Activated T-cell treated with anti-CD3 and anti-CD28 coated beads, Interleukin-2, amount 50 U/mL, for 48 hours (primary cell): ENCODE measurements at places on chromosomes 3 and 15.

GRCh38 chr3:107366766-107367165, 10.5 kb upstream of the CCDC54 start:
- no peak for DNase-seq

DNA sequence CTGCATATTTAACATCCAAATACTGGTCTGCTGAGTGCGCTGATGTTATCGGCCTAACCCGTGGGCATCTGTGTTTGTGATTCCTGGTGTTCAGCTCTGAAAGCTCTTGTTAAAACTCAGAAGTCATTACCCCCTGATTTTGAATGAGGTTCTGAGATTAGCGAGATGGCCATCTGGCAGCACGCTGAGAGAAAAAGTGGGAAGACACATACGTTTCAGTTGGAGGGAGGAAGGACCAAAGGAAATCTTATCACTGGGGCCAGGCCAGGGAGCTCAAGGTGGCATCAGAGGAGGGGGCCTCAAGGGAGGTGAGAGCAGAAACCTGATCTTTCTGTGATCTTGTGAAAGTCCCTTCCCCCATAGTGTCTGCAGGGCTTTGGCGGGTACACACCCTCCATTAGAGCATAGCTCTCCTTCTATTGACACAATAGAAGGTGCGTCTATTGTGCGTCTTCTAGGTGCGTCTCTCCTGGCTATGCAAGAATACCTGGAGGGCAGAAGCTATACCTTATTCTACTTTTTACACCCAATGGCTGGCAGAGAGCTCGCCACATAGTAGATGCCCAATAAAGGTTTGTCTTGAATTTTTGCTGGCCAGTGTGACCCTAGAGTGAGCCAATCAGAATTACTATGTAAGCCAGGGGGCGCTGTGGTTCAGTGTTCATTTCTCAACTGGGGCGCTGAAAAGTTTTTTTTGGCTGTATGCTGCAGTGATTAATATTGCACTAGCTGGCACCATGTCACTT, 182.4 kb downstream of the SHQ1 start:
- DNase-seq: peak; percentile 72

DNA sequence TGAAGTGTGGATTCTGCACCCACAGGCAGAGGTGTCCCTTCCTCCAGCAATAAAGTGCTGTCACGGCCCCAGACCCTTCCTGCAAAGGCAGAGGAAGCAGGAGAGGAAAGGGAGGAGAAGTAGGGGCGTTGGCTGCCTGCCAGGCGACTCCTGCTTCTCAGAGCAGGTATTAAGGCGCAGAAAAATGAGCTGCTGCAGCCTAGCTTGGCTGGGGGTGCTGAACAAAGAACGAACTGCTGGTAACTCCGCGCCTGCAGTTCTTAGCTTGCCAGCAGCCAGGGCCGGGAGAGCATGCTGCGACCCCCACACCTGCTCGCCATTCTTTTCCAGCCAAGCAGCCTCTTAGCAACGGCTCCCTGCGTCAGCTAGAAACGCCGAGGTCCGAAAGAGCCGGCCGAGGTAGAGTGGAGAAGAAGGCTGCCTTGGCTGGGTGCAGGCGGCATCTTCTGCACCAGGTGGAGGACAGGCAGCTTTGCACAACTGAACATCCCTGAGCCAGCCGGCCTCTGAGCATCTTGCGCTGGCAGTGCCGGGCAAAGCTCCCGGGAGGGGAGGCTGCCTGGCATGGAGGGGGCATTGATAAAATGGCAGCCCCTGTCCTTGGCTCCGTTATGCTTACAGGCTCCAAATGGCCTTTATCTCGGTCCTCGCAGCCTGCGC, 296.0 kb downstream of the MEX3B start:
- no peak for DNase-seq

- DNase-seq: no peak
These were observed 79.5 kb upstream of the KCNMB2 start for GRCh38 chr3:178456621-178457285.

- DNase-seq: no peak
These were observed 18.2 kb downstream of the MGLL start for GRCh38 chr3:127804141-127804540.

- DNase-seq: no peak
These were observed 11.3 kb downstream of the RYR3 start for GRCh38 chr15:33322091-33322490.

GRCh38 chr3:81788610-81789009, 27.2 kb upstream of the GBE1 start:
- no peak for DNase-seq

DNA sequence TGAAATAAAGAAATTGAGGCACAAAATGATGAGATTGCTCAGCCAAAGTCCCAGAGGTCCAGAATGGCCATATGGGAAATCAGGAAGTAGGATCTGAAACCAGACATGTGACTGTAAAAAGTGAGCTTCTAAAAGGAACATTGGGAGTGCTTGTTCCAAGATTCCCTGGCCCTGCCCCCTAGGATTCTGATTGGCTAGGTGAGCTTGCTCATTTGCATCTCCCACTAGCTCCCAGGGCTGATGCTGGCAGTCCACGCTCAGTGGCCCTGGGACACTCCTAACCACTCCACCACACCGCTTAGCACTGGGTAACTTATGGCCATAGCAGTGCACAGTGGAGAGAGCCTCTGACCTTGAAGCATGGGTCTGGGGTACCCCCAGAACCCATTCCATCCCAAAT, 326.7 kb downstream of the NTRK3 start:
- no peak for DNase-seq

DNA sequence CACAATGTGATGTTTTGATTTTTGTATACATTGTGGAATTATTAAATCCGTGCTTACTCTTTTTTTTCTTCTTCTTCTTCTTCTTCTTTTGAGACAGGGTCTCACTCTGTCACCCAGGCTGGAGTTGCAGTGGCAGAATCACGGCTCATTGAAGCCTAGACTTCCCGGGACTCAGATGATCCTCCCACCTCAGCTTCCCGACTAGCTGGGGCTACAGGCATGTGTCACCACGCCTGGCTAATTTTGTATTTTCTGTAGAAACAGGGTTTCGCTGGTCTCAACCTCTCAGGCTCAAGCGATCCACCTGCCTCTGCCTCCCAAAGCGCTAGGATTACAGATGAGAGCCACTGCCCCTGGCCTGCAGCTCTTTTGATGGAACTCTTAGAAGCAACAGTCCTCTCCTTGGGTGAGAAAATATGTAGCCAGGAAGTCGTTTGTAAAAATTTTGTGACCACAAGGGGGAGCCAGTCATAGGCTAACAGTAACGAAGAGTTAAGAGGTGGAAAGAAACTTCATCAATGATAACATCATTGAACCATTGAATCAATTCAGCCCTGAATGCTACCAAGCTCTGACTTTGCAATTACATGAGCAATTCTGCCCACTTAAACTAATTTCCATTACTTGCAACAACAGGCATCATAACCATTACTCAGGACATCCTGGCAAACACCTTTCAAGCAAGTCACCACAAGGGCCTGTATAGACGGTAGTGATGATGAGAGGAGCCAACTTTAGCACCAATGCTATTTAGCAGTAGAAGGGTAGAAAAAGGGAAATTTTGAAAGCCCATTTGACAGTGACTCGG, 16.7 kb upstream of the CMTM7 start:
- DNase-seq: peak; percentile 51

- DNase-seq: no peak
These were observed 4.2 kb downstream of the UBAP1L start for GRCh38 chr15:65110676-65111292.

DNA sequence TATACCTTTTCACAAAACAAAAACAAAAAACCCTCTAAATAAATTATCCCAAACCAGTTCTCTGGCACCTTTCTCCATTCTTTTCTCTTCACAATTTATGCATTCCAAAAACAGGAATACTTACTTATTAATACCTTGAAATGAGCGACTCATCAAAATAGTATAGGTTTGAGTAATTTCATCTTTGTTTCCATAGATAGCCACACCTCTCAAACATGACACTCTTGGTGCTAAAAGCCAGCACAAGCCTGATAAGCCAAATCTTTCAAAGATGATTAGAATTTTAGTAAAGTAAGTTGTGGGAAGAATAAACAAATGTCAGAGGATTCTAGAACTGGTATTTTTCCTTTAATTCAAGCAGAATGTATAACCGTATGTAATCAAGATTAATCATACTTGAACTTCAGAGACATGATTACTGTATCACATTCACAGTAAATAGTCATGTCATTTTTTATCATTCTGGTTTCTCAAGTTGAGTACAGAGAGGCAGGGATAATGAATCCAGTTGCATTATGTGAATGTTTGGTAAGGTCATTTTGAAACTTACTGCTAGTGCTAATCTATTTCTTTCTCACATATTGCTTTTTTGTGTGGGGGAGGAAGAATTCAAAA, 12.1 kb upstream of the WDR5B start:
- DNase-seq: no peak
